NCI-H187 (cell line): ENCODE measurements at places on chromosomes 16 and 17.

DNA sequence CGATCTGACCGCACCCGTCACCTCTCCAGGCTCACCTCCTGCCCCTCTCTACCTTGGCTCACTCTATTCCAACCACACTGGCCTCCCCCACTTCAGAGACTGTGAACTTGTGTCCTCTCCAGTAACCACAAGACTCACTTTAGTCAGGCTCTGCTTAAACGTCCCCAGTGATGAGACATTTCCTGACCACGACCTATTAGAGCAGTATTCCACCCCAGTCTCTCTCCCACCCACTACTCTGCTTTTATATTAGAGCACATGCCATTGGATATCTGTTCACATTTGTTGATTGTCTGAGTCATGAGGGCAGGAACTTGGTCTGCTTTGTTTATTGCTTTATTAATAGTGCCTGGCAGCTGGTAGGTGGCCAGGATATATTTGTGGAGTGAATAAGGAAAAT, 20.1 kb downstream of the COX11 start:
- no peak for DNase-seq

GRCh38 chr17:76345377-76345974, 8.2 kb downstream of the PRPSAP1 start:
- DNase-seq: no peak

DNA sequence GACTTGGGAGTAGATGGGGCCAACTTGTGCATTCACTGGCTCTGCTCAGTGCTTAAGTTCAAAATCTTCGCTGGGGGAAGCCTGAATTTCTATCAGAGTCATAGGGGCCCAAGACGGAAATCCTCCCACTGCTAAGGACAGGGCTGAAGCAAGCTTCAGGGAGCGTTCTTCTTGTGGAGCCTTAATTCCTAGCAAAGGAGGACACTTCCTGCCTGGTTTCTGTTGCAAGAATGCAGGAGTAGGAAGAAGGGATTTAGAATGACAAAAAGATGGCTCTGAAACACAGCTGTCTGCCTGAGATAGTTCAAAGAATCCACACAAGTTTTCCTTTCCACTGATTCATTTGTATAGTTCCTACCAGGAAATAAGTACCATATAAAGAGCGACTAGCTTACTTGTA, 26.4 kb downstream of the PSME3IP1 start:
- DNase-seq: no peak

- no peak for DNase-seq
Observed at GRCh38 chr17:73630965-73631595, 13.2 kb downstream of the SDK2 start.

DNA sequence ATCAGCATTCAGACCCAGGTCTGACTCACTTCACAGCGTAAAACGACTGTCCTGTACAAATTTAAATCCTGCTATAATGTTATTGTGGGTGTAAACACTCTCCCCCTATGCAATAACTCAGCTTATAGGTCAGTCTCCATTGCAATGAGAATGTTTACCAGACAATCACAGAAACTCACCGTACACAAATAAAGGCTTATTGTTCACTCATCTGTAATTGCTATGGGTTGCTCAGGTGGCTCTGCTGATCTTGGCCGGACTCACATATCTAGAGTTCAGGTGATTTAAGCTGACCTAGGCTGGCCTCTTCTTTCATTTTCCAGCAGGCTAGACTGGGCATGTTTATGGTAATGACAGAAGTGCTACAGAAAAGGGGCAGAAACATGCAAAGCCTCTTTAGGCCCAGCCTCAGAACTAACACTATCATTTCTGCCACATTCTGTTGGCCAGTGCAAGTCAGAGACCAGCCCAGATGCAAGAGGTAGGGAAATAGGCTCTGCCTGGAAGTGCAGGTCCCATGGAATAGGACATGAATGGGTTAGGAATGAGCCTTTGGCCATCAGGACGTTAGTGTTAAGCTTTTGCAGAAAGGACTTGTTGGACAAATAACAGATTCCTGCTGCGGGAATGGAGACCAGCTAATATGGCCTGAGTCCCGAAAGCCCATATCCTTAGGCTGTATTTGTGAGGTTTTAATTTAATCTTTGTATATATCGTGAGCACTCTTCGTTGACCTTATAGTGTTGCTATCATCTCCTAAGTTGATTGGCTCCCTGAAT, 44.0 kb downstream of the HLF start:
- DNase-seq: no peak

DNA sequence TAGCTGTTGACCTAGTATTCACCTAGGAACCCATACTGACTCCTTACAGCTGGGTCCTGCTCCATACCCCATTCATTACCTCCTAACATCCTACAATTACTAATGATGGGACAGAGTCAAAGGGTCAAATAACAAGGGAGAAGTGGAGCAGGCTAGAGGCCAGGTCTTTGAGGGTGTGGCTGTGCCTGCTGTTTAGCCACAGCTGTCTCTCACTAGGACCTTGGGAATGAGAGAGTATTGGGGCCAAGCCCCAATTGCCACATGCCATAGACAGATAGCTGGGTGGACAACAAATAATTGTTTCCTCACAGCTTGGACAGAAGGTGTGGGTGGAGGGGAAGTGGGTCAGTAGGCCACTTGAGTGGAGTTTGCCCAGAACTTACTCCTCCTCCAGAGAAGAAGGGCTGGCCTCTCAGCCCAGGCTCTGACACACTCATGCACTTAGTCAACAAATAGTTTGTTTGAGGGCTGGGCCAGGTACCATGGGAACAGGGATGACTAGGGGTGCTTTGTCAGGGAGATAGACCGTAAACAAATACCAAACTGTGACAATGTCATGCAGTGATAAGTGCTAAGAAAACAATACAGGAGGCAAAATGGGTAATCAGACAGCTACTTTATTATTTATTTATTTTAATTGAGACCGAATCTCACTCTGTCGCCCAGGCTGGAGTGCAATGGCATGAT, 10.2 kb upstream of the CENPT start:
- no peak for DNase-seq
